Activated CD4-positive, alpha-beta memory T cell treated with anti-CD3 and anti-CD28 coated beads for 36 hours (primary cell): ENCODE measurements at places on chromosomes 13 and 19.
A peak's percentile ranks its signal among the peaks of the same experiment; 100 is the strongest.

DNA sequence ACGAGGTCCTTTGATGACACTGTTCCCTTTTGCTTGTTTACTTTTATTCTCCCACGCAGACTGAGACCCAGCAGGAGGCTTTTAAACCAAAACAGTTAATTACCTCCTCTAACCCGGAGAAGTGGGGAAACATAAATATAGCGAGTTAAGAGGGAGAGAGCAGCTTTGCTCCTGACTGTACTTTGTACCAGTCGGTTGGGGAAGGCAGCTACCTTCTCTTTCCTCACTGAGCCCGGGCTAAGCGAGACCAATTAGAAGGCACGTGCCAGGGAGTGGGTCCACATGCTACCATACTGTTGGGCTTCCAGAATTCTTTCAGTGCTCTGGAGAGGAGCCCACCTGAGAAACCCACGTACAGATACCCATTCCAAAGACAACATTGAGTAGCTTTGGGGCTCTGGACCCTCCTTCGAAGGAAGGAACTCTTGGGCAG is 124.2 kb downstream of the ZIC5 start:
- no peak for DNase-seq

GRCh38 chr13:99303863-99304521 is 3.2 kb downstream of the GPR183 start:
- peak; percentile 85 for DNase-seq

DNA sequence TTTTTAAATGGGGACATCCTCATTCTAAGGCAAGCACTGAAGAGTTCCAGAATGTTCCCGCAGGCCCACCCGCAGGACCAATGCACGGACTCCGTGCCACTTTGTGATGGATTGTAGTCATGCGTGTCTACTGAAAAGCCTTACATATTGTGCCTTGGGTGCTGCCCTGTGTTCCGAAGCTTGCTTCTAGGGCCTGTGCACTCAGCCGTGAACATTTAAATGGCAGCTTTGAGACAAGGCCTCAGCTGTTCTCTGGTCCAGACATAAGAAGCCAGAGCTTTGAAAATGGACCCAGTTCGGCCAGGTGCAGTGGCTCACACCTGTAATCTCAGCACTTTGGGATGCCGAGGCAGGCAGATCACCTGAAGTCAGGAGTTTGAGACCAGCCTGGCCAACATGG is 75.3 kb upstream of the CACNA1A start:
- DNase-seq, result no peak

GRCh38 chr13:32446220-32446619 is 18.3 kb upstream of the N4BP2L1 start:
- no peak for DNase-seq

DNA sequence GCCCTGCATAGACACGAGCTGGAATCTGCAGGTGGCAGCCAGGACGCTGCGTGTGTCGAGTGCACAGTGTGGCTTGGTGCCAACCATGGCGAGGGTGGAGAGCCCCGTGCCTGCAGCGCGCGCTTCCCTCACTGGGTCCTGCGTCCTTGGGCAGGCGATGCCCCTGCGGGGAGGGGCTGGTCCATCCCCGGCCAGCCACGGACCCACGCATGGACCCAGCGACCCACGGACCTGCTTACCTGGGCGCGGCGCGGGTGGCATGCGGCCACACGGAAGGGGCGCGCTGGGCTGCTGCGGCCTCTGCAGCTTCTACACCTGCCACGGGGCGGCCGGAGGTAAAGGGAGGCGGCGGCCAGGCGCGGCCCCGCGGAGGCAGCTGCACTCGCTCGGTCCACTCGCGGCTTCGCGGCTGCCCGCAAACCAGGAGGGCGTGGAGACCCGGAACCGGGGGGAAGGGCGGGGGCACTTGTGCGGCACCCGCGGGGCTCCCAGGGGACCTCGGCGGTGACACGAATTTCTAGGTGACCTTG is 569 bp upstream of the MCF2L start:
- DNase-seq, result peak; percentile 55

- no peak for DNase-seq
These were observed 23.2 kb downstream of the ZMYM2 start for GRCh38 chr13:19981685-19982238.

- DNase-seq, result no peak
These were observed 1.9 kb downstream of the KCTD4 start for GRCh38 chr13:45198924-45199323.

- no peak for DNase-seq
These were observed 49.9 kb downstream of the GNG7 start for GRCh38 chr19:2652504-2653099.

GRCh38 chr13:37889820-37890219 is 20.2 kb upstream of the TRPC4 start:
- no peak for DNase-seq

DNA sequence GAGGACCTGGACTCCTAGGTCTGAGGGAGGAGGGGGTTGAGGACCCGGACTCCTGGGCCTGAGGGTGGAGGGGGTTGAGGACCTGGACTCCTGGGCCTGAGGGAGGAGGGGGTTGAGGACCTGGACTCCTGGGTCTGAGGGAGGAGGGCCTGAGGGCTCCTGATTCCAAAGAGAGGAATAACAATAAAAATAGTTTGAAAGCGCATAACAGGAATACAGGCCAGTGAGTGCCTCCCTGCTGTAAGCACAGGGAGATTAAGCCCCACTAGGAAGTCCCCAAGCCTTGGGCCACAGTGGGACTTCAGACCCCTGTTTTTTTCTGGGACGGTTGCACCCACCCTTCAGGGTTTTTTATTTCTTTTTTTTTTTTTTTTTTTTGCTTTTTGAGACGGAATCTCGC is 1.2 kb upstream of the SBK2 start:
- DNase-seq, result no peak

DNA sequence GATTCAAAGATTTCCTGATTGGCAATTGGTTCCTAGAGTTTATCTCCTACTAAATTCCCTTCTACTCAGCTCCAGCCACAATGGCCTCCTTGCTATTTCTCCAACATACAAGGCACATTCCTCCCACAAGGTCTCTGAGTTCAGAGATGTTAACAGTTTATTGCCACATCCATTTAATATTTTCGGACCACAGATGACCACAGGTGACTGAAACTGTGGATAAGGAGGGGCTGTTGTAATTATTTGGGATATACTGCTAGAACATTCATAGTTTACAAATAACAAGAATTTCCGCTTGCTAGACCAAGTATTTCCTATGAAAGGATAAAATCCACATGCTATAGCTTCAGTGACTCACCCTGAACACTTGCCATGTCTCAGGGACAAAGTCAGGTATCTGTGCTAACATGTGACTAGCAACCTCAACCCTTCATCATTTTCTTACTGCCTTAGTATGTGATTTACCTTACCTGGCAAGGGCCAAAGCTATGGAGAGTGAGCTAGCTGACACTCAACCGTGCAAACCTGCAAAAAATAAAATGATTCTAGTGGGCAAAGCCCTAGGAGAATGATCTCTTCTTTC is 117.7 kb downstream of the TBC1D4 start:
- DNase-seq, result no peak

DNA sequence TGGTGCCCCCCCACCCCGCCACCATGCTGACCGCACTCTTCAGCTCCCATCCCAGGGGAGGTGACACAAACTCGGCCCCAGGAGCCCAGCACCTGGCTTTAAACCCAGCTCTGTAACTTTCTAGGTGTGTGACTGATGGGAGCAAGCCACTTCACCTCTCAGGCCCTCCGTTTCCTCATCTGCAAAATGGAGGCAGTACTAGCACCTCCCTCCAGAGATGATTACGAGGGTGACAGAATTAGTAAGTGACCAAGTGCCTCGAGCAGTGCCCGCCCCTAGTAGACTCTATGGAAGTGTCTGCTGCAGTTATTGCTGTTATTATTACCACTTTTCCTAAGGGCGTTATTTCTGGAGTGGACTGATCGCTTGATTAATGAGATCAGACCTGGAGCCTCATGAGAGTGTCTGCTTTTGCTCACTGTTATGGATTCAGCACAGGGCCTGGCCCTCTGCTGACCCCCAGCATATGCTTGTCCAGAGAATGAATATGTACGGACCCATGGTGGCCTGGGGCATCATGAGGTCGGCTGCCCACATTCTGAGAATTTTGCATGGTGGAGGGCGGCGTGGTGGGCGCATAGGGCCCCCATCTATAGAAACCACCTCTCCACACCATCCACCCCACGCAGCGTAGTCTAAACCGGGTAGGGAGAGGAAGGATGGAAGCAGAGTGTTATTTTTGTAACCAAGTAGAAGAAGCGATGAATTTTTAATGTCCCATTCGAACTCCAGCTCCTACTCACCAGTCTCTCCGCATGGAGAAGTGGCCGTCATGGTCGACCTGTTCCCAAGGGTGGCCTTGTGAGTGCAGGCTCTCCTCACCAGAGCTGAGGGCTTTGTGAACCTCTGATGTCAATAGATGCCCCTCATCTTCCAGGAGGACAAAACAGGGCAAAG is 48.2 kb downstream of the CAPN12 start:
- DNase-seq, result no peak
